ENCODE measurements at places on chromosomes 13 and 19.
A peak's percentile ranks its signal among the peaks of the same experiment; 100 is the strongest.

DNA sequence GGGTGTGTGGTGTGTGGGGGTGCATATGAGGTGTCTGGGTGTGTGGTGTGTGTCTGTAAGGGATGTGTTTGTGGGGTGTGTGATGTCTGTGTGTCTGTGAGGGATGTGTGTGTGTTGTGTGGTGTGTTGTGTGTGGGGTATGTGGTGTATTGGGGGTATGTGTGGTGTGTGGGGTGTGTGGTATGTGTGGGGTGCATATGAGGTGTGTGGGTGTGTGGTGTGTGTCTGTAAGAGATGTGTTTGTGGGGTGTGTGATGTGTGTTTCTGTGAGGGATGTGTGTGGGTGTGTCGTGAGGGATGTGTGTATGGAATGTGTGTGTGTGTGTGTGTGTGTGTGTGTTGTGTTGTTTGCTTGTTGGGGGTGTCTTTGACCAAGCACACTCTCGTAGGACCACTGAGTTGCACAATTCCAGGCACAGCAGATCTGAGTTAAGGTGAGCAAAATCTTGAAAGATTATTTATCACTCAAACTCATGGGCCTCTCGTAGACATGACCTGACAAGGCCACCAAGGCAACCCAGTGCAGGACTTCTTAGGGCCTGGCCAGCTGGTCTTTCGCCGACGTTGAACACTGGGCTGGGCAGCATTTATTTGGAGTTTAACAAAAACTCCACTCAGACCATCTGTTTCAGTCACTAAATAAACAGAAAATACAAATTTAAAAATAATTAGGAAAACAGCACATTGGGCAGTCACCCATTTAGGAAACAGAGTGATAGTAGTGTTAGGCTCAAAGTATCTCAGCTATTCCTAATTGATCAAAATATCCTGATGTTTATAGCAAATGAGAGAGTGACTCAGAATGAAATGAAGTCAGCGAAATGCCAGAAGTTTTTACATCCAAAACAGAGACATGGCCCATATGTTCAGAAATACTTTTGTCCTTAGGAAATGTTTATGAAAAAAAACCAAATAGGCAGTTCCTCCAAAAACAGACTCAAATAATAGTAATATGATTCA lies 301.1 kb downstream of the FGF9 start:
- DNase-seq, result no peak

GRCh38 chr19:662207-662961 lies 630 bp downstream of the RNF126 start:
- DNase-seq, result no peak

- no peak for DNase-seq
Observed at GRCh38 chr13:48320891-48321510, 17.4 kb downstream of the RB1 start.

DNA sequence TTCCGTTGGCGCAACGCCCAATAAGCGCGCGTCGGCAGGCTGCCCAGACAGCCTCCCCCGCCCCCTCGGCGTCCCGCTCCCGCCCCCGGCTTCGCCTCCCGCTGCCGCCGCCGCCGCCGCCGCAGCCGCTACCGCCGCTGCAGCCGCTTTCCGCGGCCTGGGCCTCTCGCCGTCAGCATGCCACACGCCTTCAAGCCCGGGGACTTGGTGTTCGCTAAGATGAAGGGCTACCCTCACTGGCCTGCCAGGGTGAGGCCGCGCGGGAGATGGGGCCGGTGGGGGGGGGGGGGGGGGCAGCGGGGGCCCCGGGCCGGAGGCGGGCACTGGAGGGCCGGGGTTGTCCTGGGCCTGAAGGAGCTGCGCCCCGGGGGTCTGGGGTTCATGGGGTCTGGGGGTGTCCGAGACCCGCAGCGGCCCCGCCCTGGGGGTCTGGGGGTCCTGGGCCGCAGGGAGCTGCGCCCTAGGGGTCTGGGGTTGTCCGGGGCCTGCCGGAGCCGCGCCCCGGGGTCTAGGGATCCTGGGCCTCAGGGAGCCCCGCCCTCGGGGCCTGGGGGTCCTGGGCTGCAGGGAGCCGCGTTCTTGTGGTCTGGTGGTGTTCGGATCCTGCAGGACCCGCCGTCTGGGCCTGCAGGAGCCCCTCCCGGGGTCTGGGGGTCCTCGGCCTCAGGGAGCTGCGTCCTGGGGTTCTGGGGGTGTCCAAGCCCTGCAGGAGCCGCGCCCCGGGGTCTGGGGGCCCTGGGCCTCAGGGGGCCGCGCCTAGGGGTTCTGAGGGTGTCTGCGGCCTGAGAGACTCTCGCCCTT lies at the start of gene HDGFL2:
HDGFL2 (plus strand) TSS at position 124 of the 801 bp plus-strand sequence; CDS start at position 178, 54 bp downstream.
- no peak for DNase-seq

GRCh38 chr13:40330950-40331349 lies 335.5 kb downstream of the FOXO1 start:
- DNase-seq, result no peak

- no peak for DNase-seq
Observed at GRCh38 chr19:10105509-10106099, 558 bp upstream of the PPAN start.

GRCh38 chr13:26949701-26950502 lies 189.3 kb upstream of the GPR12 start:
- no peak for DNase-seq

GRCh38 chr19:5093297-5093928 lies 124.5 kb downstream of the KDM4B start:
- no peak for DNase-seq

- DNase-seq, result no peak
Observed at GRCh38 chr19:3374369-3375112, 8.2 kb downstream of the NFIC start.

DNA sequence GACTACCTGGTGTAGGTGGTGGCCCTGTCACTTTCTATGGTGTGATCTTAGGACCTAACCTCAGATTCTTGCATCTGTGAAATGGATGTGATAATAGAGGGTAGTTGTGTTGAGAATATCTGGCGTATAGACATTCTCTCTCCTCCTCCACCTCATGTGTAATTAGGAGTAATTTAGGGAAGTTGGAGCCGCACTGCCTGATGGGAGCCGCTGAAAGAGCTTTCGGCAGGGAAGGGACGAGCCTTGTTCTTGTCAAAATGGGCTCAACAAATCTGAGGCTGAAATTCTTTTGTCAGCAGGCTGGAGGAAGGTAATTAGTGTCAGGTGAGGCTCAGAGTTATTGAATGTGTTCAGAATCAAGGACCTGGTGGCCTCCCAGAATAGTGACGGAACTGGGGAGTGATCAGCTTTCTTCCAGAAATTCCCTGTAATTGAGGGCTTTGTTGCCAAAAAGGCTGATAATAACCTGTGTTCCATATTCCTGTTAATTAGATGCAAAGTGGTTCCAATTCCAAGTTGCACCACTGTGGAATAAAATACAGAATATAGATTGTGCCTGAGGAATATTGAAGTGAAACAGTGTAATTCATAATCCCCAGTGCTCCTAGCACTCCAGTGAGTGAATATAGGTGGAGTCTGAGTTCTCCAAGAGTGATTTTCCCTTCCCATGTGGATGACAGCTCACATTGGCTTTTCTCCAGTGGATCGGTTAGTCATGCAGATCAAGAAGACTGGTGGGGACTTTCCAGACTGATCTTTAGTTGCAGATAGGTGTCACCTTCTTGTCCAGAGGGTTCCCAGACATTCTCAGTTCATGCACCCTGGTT lies 47.5 kb downstream of the SPATA13 start:
- peak; percentile 71 for DNase-seq

DNA sequence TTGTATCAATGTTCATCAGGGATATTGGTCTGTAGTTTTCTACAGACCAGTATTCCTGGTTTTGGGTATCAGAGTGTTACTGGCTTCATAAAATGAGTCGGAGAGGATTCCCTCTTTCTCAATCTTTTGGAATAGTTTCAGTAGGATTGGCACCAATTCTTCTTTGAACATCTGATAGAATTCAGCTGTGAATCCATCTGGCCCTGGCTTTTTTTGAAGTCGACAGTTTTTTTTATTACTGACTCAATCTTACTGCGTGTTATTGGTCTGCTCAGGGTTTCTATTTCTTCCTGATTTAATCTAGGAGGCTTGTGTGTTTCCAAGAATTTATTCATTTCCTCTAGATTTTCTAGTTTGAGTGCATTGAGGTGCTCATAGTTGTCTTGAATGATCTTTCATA lies 11.4 kb downstream of the TEX26 start:
- DNase-seq, result no peak

- DNase-seq, result no peak
Observed at GRCh38 chr13:74248477-74248876, 114.3 kb upstream of the KLF12 start.

DNA sequence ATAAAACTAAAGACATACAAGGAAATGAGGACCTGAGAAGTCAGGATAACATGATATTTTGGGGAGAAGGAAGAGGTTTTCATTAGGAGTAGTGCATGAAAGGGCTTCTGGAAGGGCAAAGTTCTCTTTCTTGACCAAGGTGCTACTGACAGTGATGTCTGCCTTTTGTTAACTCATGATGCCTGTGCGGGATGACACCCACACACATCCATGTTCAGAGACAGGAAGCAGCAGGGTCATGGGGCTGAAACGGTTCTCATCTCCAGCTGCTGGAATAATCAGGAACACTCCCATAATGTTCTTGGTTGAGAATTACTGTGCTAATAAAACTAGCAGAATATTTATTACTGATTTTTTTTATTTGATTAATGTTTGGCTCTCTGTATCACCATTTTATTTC lies 29.1 kb downstream of the KCNC3 start:
- DNase-seq, result no peak
